ENCODE measurements at places on chromosomes 3 and 15. TPM values are rescaled to one million over a fixed set of nuclear protein-coding genes. Genes with fewer than 3 reads are reported as not detected.

- DNase-seq: no peak
Measured at GRCh38 chr3:159669766-159670165, 318.9 kb upstream of the IL12A start.

- no peak for DNase-seq
Measured at GRCh38 chr15:82855286-82856100, 46.1 kb downstream of the WHAMM start.

DNA sequence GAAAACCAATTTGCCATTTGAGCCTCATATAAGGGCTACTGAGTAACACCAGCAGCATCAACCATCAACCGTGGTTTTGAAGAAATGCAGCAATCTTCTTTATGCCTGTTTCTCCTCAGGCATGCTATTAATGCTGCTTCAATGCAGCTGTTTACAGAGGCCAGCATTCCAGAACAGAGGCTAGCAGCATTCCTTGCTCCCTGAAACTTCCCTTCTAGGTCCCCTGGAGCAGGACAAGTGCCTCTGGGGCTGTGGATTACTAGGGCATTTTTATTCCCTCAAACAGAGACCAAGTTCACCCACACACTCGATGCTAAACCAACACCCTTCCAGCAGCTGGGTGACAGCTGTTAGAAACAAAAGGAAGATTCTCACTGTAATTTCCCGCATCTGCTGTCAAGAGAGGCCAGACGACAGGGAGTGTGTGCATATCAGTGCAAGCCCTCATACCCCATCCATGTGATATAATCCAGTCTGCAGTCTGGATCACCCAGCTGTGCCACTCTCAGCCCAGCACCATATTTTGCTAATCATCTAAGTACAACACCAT is 57.5 kb downstream of the HOMER2 start:
- DNase-seq: no peak

The GOLGA8T gene
- total RNA-seq: not detected

Measured in activated B cell treated with CpG ODN at 0.5 μM for 24 hours (primary cell).